SJSA1 (cell line): ENCODE measurements at places on chromosomes 1 and 21.

DNA sequence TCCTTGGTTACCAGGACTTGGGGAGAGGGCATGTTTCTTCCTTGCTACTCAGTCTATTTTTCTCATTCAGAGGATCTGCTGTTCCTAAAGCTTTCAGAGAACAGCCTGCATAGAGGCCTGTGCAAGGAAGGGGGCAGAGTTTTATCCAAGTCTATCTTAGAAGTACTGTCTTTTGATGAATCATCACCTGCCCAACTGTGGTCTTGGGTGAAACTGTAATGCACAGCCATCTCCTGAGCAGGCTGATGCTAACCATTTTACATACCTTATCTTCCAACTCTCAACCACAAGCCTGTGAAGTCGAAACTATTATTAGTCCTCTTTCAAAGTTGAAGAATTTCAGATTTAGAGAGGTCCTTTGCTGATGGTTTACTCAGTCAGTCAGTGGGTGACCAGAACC, 368.0 kb downstream of the HHAT start:
- DNase-seq, result no peak

DNA sequence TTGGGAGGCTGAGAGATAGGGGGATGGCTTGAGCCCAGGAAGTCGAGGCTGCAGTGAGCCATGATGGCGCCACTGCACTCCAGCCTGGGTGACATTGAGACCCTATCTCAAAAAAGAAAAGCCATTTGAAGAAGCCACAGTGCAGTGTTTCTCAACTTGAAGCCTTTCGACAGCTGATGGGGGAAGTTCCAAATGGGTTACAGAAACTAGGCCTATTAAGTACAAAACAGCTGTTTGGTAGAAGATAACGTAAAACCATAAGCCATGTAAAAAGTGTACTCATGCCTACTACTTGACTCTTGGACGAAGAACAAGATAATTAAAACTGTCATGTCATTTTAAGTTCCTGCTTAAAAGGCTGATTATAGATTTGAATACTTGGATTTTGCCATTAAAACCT, 16.6 kb downstream of the COPA start:
- no peak for DNase-seq

GRCh38 chr21:34613679-34614627, 960 bp downstream of the RCAN1 start:
- DNase-seq, result no peak

GRCh38 chr1:117821382-117821755, 108.1 kb downstream of the GDAP2 start:
- DNase-seq, result no peak

DNA sequence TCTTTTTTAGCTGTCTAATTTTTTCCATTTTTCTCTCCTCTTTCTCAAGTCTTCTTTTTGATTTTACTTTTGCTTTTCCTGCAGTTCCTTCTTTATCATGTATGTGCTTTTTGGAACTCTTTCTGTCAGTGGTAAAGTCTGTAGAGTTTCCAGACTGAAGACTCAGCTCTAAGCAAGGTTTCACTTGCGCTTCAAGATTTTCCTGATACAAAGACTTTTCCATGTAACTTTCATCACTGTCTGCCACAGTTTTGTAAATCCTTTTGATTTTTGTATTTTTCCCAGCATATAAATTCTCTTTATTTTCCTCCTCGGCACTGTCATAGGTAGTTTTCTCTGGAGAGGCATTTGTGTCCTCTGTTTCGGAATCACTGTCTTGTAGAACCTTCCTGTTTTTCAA, 5.5 kb downstream of the CLSPN start:
- DNase-seq, result no peak

- DNase-seq, result no peak
Observed at GRCh38 chr1:224373008-224373590, 16.4 kb downstream of the CNIH4 start.

DNA sequence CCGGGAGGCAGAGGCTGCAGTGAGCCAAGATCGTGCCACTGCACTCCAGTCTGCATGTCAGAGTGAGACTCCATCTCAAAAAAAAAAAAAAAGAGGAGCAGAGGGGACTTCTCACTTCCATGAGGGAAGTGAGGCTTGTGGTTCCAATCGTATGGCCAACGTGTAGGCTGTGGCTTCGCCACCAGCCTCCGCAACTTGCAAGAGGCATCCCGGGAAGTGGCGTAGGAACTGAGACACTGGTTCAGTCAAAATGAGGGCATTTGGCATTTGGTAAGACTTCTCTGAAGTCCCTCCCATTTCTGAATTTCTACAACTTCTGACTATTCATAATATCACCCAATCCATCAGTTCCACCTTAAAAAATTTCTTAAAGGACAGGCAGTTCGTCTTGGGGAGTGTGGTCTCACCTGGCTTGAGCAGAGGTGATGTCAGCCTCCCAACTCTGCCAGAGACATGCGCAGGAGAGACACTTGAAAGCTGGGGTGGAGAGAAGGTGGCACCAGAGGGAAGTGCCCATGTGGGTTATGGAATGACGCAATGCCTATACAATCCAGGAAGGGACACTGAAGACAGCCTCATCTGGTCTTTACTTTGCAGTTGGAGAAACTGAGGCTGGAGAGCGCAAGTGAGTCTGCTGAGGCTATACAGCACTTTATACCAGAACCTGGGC, 17.2 kb downstream of the KAZN start:
- DNase-seq, result no peak

GRCh38 chr1:30788580-30789387, 31.2 kb upstream of the LAPTM5 start:
- DNase-seq, result no peak

DNA sequence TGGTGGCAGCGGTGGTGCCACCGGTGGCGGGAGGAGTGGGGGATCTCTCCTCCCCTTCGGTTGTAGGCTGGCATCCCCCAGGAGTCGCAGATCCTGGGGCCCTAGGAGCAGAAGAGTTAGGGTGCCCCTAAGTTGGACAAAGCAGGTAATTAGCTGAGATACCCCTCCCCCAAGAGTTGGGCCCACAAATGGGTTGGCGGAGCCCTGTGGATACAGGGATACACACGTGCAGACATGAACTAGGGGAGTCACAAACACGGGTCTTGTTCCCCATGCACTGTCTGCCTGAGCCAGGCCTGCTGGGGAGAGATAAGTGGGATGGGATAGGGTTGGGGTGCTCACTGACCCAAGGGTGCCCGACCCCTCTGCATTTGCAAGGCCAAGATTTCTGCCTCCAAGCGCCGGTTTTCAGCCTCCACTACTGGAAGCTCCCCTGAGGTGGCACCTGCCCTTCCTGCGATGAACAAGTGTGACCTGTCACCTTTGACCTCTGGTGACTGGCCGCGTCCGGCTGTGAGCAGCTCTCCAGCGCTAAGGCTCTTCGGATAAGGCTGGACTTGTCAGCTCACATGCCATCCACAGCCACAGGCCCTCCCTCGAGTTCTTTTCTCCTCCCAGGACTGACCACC, 1.8 kb downstream of the CCDC17 start:
- no peak for DNase-seq

DNA sequence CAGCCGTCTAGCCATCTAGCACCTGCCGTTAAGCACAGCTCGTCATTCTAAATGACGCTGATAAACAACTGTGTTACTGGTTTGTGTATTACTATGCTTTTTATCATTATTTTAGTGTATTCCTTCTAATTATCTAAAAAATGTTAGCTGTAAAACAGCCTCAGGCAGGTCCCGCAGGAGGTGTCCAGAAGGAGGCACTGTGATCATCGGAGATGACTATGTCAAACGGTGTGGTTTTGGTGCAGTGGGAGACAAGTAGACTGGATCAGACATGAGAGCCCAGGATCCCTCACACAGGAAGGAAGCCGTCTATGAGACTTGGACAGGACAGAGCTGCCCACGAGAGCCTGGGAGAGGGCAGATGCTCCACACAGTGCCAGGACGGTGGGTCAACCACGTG, 55.3 kb upstream of the COL6A1 start:
- no peak for DNase-seq

- DNase-seq, result peak; percentile 34
Observed at GRCh38 chr1:89064632-89065031, 376 bp downstream of the GBP1 start.

- DNase-seq, result no peak
Observed at GRCh38 chr21:34006611-34007168, 66.7 kb upstream of the MRPS6 start.

DNA sequence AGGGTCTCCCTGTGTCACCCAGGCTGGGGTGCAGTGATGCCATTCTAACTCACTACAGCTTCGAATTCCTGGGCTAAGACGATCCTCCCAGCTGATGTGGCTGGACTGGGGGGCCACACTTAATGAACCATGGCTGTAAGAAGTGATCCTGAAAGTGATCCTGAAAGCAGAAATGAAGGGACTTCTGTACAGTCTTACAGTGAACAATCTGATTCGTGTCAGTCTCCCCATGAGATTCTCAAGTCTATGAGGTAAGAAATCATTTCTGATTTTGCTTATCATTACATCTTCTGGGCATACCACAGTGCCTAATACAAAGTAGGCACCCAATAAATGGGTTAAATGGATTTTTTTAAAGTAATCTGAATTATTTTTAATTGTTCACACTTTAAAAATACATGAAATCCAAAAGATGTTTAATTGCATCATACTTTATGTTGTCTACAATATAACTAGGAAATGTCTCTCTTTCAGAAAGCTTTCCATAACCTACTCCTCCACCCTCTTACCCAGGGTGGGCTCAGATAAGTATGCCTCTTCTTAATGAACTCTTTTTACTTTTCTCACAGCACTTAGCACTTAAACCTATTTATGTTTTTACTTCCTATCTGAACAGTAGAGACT, 21.5 kb downstream of the TUT4 start:
- DNase-seq, result no peak

DNA sequence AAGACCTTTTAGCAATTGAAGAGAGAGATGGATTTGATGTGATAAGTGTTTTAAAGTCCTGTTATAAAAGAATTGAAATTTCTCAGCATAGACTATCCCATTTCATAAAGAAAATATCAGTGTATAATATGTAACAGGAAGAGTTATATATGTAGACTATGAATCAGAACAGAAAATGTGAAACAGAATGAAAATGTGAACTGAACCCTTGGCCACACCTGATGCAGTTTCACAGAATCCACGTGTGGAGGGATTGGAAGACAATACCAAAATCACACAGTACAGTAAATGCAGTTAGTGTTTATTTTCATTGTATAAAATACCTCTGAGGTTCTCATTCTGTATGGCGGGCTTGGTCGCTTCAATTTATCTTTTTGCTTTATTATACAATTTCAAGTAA, 9.9 kb upstream of the SLAMF1 start:
- DNase-seq, result no peak

GRCh38 chr1:67880056-67880601, 46.9 kb upstream of the GNG12 start:
- no peak for DNase-seq

DNA sequence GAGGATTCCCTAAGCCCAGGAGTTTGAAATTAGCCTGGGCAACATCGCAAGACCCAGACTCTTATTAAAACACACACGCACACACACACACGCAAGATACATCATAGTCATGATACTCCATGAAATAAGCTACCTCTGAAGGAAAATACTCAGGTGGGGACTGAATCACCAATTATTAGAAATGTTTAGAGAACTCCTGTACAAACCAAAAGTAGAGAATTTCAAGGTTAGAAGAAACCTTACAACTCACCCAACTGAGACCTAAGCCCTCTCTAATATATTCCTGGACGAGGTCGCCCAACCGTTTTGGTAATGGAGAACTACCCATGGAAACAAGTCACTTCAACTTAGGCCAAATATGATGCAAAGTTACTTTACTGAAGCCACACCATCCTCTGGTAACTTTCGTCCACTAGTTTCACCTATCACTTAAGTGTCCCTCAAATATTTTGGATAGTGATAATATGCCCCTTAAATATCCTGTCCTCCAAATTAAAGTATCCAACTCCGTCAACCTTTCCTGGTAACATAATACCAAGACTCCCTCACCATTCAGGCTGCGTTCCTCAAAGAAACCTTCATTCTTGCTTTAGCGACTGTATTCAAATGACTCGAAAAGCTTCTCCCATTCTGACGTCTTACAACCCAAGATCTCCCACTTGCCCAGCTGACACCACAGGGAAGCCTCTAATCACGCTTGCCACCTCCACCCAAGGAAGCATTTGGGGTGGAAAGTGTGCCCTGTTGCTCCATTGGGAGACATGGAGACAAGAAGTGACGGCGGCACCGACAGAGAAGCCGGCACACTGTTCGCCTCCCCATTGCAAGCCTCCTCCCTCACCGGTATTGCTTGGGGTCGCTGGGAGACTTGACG, 856 bp downstream of the NRDC start:
- DNase-seq, result peak; percentile 45

GRCh38 chr1:1433804-1434130, 1.7 kb upstream of the VWA1 start:
- no peak for DNase-seq

DNA sequence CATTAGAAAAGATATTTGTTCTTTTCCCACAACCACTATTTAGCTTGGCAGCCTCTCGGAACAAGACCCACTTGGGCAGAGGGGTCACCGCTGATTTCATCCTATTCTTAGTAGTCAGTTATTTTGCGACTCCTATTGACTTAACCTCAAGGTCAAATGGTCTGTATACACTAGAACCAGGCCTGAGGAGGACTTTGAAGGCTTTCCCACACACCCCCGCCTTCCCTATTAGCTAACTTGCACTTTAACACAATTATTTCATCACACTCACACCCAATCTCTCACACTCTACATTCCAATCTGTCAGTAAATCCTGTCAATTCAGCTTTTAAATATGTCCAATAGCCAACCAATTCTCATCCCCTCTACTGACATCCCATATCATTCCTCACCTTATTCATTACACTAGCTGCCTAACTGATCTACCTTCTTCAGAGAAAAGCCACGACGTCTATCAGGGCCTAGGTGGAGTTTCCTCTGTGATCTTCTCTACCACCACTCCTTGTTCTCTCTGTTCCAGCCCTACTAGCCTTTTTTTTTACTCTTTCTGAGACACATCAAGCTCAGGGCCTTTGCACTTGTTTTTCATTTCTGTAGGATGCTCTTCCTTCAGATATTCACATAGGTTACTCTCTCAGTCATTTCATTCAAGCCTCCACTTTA, 1.0 kb upstream of the NIBAN1 start:
- no peak for DNase-seq

- DNase-seq, result no peak
Observed at GRCh38 chr1:6585081-6585722, 5.4 kb downstream of the ZBTB48 start.

GRCh38 chr21:44576025-44576420, 2.5 kb downstream of the KRTAP10-4 start:
- no peak for DNase-seq
